ENCODE measurements at places on chromosomes 2 and 18.

- no peak for DNase-seq
Measured at GRCh38 chr2:50718146-50718545, 313.8 kb downstream of the NRXN1 start.

DNA sequence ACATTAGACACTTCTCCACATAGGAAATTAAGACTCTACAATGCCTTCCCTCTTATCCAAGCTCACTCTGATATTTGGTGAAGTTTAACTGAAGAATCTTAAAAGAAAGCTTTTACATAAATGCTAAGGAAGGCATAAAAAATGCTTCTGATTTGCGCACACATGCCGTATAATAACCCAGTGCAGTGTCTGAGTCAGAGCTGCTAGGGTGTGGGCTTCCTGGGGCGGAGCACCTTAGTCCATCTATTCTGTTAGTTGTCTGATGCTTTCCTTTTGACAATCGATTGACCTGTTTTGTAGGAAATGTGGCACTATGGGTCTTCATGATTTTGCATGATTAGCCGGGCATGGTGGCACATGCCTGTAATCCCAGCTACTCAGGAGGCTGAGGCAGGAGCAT is 231.5 kb downstream of the AFF3 start:
- no peak for DNase-seq

DNA sequence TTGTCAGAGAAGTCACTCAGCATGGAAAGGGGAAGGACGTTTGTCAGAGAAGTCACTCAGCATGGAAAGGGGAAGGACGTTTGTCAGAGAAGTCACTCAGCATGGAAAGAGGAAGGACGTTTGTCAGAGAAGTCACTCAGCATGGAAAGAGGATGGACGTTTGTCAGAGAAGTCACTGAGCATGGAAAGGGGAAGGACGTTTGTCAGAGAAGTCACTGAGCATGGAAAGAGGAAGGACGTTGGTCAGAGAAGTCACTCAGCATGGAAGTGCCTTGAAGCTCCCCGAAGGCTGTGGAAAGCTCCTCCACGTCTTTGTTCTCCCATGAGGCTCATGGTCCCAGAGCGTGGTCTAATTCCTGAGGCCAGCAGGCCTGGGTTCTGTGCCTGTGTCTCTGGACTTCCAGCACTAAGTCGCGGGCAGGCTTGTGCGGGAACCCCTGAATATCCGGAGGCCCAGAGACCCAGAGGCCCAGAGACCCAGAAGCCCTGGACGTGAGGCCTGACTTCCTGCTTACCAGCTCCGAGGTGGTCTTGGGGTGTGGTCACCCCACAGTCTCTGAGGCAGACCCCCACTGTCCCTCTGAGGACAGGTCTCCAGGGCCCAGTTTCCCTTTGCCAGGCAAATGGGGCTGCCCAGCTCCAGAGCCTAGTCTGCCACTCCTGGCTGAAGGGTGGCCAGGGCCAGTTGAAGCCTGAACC is 70.4 kb upstream of the TWIST2 start:
- no peak for DNase-seq

DNA sequence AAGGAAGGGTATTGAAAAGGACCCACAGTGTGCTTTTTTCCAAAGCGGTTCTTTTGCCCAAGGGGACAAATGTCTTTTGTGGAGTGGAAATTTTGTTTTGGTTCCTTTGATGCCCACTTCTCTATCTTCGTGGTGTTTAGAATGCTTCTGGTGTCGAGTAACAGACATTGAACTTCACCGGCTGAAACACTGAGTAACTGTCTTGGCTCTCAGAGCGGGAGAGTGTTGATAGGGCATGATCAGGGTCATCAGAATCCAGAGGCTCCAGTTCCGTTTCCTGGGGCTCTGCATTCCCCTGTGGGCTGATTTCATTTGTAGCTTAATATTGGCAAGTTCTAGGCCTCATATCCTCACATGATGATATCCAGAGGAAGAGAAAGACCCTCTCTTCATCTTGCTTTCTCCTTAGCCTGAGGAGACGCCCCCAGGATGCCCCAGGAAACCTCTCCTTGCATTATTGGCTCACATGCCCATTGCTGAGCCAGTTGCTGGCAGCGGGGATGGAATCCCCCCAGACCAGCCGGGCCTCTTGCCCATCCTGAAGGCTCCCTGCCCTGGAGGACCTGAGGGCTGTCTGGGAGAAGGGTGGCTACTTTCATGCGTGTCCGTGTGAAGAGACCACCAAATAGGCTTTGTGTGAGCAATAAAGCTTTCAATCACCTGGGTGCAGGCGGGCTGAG is 27.9 kb upstream of the AGFG1 start:
- DNase-seq: no peak
